Thymus (tissue), 14 donors: ENCODE measurements at places on chromosomes 13 and 19.

DNA sequence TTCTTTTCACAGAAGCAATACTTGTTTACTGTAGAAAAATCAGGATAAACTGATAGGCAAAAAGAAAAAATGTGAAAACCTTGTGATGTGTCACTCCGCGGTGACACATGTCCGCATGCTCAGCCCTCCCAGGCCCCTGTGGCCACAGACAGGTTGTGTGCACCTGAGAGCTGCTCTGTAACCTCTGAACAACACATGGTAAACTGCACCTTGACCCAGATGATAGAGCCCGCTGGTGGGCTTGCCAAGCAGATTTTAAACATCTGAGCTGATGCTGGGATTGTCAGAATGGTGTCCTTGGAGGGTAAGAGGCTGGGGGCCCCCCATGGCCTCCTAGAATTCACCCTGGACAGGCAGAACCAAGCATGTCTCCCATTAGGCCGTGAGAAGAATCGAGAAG is 33.8 kb downstream of the DHRS12 start:
- no peak for DNase-seq

GRCh38 chr13:93231867-93232266 is 5.3 kb downstream of the GPC6 start:
- no peak for DNase-seq

GRCh38 chr13:49418206-49418605 is 25.7 kb downstream of the CAB39L start:
- DNase-seq = no peak

DNA sequence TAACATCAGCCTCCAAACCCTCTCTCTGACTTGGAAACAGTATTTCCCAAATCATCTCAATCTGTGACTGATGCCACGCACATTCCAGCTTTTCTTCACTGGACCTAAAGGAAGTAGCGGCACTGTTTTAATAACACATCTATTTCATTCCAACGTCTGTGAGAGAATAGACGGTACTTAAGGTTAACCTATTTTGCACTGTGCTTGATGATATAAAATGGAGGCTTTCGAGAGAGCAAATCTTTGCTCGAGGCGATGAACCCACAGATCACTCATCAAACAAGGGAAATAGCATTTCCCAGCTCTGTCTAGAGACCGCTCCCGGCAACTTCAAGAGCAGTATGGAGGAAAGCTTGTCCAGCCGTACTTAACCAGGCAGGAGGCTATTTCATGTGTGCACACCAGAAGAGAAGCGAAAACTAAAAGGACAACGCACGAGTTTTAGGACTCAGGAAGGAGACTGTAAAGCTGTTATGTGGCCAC is 2.9 kb downstream of the UBL3 start:
- DNase-seq = no peak

DNA sequence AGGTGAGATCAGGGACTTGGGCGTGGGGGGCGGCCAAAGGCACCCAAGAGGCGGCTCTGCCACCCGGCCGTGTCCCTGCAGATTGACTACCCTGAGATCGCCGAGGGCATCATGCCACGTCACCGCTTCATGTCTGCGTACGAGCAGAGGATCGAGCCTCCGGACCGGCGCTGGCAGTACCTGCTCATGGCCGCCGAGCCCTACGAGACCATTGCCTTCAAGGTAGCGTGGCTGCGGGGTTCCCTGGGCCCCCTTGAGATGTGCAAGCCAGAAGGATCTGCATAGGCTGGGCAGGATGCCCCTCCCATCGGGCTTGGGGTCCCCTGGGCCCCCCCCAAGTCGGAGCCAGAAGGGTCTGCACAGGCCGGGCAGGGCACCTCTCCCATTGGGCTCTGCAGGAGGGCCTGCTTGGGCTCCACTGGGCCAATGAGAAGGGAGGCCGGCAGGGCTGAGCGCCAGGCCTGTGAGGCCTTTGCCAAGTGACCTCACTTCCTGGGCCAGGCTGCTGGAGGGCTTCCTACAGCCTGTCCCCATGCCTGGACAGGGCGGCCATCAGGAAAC is 2.2 kb upstream of the AMH start:
- no peak for DNase-seq
